Gastroesophageal sphincter (tissue), 4 donors: ENCODE measurements at places on chromosomes 11 and 22. TPM values are rescaled to one million over a fixed set of nuclear protein-coding genes. Genes with fewer than 3 reads are reported as not detected.
A peak's percentile ranks its signal among the peaks of the same experiment; 100 is the strongest.

Gene MS4A3
- total RNA-seq, result not detected

Gene CARNS1
- 3.3 TPM for total RNA-seq

Gene TEAD1
- total RNA-seq, result 185 TPM

Gene BCL2L13
- total RNA-seq, result 169 TPM

Gene KDM4D
- total RNA-seq, result 0.67 TPM

Gene SAA4
- not detected for total RNA-seq

- no peaks in the 10 kb centered on the region for H3K36me3 ChIP-seq
- H3K4me3 ChIP-seq, result no peak overlapping the region
- peaks cover 27% of the 10 kb centered on the region for H3K27me3 ChIP-seq
- no peaks in the 10 kb centered on the region for H3K4me1 ChIP-seq
- no peak for ATAC-seq
- no peak overlapping the region for H3K27ac ChIP-seq
Observed at GRCh38 chr22:32127904-32128303, 31.2 kb downstream of the C22orf42 start.

DNA sequence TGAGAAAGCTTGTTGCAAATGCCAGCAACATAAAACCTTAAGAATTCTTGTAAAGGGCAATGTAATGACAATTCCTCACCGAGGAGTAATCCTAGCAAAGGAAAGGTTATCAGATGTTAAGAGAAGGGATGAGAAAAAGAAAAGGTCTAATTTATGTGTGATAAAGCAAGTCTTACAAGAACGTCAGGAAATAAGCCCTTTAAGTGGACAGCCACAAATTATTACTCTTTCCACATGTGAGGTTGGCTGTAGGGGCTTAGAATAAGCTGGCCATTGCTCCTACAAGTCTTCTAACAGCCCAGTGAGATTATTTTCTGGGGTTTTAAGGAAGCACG lies 9.3 kb downstream of the LAYN start:
- H3K27ac ChIP-seq, result no peak overlapping the region
- no peaks in the 10 kb centered on the region for H3K36me3 ChIP-seq
- H3K4me3 ChIP-seq, result no peak overlapping the region
- no peak for ATAC-seq

DNA sequence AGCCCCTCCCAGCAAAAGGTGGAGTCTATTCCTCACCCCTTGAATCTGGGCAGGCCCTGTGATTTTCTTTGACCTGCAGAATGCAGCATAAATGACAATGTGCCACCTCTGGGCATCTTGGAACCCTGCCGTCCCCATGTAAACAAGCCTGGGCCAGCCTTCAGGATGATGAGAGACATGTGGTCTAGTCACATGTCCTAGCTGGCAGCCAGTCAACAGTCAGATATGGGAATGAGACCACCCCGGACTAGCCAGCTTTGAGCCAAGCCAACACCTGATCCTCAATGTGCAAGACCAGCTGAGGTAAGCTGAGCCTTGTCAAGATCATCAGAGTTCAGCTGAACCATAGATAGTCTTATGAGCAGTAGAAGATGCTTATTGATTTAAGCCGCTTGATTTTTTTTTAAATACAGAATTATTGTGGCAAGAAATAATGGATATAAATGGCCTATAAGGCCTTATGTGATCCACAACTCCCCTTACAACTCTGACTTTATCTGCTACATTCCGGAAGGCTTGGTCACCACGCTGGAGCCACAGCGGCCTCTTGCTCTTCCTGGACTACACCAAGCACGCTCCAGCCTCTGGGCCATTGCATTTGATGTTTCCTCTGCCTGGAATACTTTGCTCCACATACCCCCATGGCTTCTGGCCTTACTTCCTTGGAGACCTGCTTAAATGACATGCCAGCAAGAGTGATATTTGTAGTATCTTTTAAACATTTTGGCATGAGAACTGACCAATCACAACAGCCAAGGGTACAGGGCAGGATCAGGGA lies 225.9 kb upstream of the SESN3 start:
- no peaks in the 10 kb centered on the region for H3K36me3 ChIP-seq
- no peaks in the 10 kb centered on the region for H3K27me3 ChIP-seq
- H3K4me3 ChIP-seq, result no peak overlapping the region
- no peak overlapping the region for H3K27ac ChIP-seq
- ATAC-seq, result no peak

GRCh38 chr22:43974028-43974545 lies 18.8 kb downstream of the SAMM50 start:
- no peaks in the 10 kb centered on the region for H3K27me3 ChIP-seq
- H3K4me1 ChIP-seq, result no peaks in the 10 kb centered on the region
- no peak for ATAC-seq
- no peak overlapping the region for H3K4me3 ChIP-seq
- no peaks in the 10 kb centered on the region for H3K36me3 ChIP-seq
- no peak overlapping the region for H3K27ac ChIP-seq

- H3K36me3 ChIP-seq, result no peaks in the 10 kb centered on the region
- peaks cover 13% of the 10 kb centered on the region for H3K4me1 ChIP-seq
Observed at GRCh38 chr11:59545179-59546020, 34.1 kb downstream of the OR4D9 start.

DNA sequence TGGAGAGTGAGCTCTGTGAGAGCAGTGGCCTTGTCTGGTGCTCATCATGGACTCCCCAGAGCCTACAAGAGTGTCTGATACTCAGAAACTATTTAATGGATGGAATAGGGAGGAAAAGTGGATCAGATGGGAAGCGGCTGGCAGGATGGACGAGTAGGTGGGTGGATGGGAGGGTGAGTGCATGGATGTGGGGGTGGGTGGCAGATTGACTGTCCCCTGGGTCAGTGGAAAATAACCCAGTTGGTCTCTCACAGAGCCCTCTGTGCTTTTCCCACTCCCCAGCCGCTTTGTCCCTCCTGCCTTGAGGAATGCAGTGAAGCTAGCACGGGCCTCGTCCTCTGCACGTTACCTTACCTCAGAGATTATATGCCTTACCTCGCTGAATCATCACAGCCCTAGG lies 5.9 kb downstream of the SPI1 start:
- no peaks in the 10 kb centered on the region for H3K27me3 ChIP-seq
- H3K36me3 ChIP-seq, result no peaks in the 10 kb centered on the region
- no peaks in the 10 kb centered on the region for H3K4me1 ChIP-seq
- no peak overlapping the region for H3K27ac ChIP-seq

GRCh38 chr11:13140028-13140870 lies 131.1 kb downstream of the RASSF10 start:
- H3K4me1 ChIP-seq, result no peaks in the 10 kb centered on the region
- ATAC-seq, result no peak
- no peak overlapping the region for H3K27ac ChIP-seq
- no peaks in the 10 kb centered on the region for H3K36me3 ChIP-seq
- H3K4me3 ChIP-seq, result no peak overlapping the region
- H3K27me3 ChIP-seq, result peaks cover 4% of the 10 kb centered on the region

DNA sequence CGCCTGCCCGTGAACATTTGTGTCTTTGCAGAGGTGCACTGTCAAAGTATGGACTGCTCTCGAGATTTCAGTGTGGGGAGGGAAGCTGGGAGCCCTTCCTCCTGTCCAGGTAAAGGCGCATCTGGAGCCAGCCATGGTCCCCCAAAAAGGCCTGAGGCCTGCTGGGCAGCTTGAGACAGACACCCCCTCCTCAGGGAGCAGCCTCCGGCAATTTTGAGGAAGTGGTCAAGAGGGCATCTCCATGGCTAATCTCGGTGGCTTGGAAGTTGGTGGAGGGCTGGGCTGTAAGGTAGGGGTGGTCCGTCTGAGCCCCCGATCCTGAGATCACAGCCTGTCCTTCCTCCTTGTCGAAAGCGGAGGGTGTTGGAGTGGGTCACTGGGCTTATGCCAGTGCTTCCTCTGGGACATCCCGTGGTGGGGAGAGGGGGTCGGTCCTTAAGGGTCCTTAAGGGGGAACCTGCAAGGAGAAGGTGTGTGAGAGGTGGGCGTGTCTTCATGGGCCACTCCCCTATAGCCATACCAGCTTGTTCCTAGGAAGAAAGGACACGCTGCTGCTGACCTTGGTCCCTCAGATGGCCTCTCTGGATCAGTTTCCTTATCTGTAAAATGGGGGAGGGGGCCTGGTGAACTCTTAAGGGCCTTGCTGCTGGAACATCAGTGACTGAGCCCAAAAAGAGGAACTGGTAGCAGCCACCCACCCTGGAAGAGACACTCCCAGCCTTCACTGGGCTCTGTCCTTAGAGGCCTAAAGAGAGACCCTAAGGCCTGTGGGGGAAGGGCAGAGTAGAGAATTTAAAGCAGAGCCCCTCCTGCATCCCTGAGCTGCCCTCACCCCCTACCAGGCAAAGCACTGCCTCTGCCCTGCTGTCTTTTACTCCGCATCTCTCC lies 2.6 kb downstream of the KCNC1 start:
- H3K4me3 ChIP-seq, result no peak overlapping the region
- no peak overlapping the region for H3K27ac ChIP-seq
- peaks cover 28% of the 10 kb centered on the region for H3K4me1 ChIP-seq
- ATAC-seq, result no peak

- no peaks in the 10 kb centered on the region for H3K27me3 ChIP-seq
- peak overlapping the region; percentile 41 for H3K4me3 ChIP-seq
- H3K36me3 ChIP-seq, result no peaks in the 10 kb centered on the region
- H3K4me1 ChIP-seq, result peaks cover 7% of the 10 kb centered on the region
- peak overlapping the region; percentile 91 for H3K27ac ChIP-seq
- no peak for ATAC-seq
Observed at GRCh38 chr22:42994276-42994916, 20.6 kb downstream of the PACSIN2 start.
